ENCODE measurements at places on chromosomes 3 and 15.

GRCh38 chr15:34841262-34841725 lies 45.9 kb upstream of the ACTC1 start:
- no peak for DNase-seq

GRCh38 chr3:197165890-197166289 lies 132.5 kb downstream of the DLG1 start:
- DNase-seq, result no peak

DNA sequence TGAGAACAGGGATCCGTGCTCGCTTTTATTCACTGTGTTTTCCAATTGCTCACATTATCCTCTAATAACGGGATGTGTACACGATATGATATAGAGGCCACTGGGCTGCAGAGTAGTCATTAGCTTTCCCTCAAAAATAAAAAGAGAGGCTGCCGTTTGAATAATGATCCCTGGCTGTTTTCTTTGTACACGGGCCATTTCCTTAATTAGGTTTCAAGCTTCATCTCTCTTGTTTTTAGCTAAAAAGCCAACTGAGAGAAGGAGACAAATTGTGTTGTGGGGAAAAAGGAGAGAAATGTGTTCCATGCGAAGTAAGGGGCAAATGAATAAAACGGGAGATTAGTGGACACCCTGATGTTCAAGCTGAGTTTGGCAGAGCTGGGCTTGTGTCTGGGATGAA lies 174.2 kb downstream of the CACNA2D3 start:
- no peak for DNase-seq

DNA sequence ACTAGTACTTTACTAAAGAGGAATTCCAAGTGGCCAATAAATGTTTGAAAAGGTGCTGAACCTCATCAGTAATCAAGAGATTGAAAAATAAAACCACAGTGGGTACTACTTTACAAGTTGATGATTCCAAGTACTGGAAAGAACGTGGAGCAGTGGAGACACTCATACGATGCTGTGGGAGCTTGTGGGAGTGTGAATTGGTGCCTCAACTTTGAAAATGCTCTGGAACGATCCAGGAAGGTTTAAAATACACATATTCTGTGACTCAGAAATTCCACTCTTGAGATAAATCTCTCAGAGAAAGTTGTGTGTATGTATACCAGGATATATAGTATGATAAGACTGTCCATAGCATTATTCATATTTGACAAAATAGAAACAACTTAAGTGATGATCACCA lies 9.3 kb downstream of the LRCH3 start:
- no peak for DNase-seq

DNA sequence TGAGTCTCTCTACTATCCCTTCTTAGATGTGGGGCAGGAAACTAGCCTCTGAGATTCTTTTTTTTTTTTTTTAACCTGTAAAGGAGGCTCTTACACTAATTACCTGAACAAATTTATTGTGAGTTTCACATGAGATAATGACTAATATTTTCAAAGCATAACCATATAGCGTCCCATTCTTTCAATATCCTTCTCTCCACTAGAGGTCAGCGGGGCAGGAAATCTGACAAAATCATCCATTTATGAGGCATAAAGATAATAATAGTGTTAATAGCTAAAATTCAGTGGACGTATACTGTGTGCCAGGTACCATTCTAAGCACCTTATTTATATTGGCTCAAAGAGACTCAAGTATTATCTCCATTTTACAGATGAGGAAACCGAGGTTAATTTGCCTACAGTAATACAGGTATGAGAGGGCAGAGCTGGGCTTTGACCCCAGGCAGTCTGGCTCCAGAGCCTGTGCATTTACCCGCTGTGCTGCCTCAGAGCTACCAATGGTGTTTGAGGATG lies 16.3 kb upstream of the SMAD6 start:
- no peak for DNase-seq

DNA sequence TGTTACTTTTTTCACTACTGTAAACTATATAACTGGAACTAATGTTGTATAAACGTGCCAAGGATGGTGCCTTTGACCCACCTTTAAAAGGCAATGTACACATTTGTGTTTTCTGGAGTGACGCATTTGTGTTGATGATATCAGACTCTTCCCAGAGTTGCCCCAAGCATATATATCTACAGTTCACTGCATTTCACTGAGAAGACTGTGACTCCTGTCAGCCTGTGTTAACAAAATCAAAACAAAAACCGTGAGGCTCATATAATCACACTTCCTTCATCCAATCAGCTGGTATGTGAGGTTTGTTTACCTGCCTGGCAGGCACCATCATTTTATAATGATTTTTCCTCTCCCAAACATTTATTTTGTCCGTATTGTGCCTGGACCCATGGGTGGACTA lies 117.6 kb upstream of the ROBO1 start:
- DNase-seq, result no peak

DNA sequence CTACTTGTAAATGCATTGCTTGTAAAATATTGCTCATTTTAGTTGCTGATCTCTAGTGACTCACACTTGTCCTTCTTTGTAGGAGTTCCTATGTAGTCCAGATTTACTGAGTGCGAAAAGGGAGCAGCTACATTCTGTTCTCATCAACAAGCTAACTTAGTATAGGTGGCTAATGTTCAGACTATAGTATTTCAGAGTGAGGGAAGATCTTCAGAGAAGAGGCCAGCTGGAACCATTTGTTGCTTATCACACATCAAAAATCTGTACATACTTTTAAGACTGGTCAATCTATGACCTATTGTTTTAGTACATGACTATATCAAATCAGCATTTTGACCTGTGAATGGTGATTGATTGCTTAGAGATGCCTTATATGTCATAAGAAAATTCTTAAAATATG lies 71.3 kb upstream of the THSD4 start:
- no peak for DNase-seq

- DNase-seq, result no peak
Measured at GRCh38 chr15:62068810-62069167, 2.0 kb downstream of the C2CD4A start.

GRCh38 chr3:66475386-66476020 lies 25.3 kb downstream of the LRIG1 start:
- no peak for DNase-seq

DNA sequence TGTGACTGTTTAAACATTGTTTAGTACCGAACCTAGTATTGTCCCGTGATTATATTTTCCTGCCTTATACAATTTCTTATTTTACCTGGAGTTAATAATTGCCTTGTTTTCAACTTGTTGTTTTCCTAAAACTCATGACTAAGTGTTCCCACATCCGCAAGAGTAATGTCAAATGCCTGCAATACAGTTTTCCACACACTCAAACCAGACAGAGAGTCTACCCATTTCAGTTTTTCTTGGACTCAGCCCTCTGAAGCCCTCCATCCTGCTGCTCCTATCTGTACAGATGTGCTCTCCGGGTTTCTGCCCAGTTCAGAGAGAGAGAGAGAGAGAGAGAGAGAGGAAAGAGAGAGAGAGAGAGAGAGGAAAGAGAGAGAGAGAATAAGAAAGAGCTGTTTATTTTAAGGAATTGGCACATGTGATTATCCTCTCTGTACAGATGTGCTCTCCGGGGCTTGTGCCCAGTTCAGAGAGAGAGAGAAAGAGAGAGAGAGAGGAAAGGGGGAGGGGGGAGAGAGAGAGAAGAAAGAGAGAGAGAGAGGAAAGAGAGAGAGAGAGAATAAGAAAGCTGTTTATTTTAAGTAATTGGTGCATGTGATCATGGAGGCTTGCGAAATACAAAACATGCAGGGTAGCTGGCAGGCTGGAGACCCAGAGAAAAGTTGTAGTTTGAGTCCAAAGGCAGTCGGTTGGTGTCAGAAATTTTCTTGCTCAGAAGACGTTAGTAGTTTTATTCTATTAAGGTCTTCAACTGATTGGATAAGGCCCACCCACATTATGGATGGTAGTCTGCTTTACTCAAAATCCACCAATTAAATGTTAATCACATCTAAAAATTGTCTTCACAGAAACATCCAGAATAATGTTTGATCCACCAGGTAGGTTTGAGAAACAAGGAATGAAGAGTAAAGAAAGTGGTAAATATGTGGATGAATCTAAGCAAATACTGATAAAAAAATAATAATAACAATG lies 104.1 kb upstream of the GOLGA8J start:
- DNase-seq, result no peak

DNA sequence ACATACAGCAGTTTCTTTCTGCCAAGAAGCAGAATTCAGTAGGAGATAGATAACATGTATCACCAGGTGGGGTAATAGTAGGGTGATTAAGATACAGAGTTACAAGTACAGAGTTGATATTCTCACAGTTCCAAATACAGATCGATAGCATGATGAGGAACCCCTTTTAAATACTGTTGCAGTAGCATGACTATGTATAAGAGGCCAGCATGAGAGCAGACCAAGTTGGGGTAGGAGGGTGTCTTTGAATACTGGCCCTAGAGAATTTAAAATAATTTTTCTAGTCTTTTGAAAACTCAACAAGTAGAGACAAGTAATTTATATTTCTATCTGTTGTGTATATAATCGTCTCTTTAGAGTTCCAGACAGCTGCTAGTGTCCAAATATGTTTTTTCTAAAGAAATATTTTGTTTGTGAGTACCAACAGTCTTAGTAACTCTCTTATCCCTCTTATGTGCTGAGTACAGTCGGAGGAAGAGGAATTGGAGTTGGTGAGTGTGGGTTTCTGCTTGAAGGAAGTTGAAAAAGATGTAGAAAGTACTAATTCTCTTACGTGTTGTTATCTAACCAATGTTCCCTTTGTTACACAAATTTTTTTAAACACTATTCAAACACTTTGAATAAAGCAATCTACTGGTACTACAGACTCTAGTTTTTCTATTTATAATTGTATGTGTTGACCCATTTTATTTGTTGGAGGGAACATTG lies 30.2 kb downstream of the LYSMD4 start:
- no peak for DNase-seq

GRCh38 chr3:138785951-138786350 lies 48.8 kb downstream of the PIK3CB start:
- no peak for DNase-seq

GRCh38 chr3:194497799-194498575 lies 11.2 kb upstream of the ATP13A3 start:
- DNase-seq, result no peak

- DNase-seq, result no peak
Measured at GRCh38 chr15:58147171-58147611, 9.0 kb downstream of the AQP9 start.

DNA sequence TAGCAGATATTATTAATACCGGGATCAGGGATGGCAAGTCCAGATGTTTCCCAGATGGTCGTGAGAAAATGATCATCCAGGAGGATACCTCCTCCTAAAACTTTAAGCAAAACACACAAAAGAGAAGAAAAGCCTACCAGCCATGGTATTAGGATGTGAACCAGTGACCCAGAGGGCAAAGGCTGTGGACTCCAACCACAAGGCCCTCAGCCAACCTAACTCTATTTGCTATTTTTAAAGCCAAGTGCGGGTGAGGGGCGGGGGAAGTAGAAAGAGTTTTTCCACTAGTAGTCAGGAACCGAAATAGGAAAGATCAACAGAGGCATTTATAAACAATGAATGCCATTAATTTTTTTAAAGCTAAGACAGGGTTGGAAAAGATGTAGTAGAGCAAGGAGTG lies 77.4 kb downstream of the STAC start:
- DNase-seq, result no peak

GRCh38 chr15:77630956-77631744 lies 1.6 kb downstream of the LINGO1 start:
- no peak for DNase-seq

- DNase-seq, result no peak
Measured at GRCh38 chr15:59251001-59251845, 44.6 kb downstream of the LDHAL6B start.

GRCh38 chr15:33218071-33218491 lies 23.6 kb upstream of the FMN1 start:
- DNase-seq, result no peak

DNA sequence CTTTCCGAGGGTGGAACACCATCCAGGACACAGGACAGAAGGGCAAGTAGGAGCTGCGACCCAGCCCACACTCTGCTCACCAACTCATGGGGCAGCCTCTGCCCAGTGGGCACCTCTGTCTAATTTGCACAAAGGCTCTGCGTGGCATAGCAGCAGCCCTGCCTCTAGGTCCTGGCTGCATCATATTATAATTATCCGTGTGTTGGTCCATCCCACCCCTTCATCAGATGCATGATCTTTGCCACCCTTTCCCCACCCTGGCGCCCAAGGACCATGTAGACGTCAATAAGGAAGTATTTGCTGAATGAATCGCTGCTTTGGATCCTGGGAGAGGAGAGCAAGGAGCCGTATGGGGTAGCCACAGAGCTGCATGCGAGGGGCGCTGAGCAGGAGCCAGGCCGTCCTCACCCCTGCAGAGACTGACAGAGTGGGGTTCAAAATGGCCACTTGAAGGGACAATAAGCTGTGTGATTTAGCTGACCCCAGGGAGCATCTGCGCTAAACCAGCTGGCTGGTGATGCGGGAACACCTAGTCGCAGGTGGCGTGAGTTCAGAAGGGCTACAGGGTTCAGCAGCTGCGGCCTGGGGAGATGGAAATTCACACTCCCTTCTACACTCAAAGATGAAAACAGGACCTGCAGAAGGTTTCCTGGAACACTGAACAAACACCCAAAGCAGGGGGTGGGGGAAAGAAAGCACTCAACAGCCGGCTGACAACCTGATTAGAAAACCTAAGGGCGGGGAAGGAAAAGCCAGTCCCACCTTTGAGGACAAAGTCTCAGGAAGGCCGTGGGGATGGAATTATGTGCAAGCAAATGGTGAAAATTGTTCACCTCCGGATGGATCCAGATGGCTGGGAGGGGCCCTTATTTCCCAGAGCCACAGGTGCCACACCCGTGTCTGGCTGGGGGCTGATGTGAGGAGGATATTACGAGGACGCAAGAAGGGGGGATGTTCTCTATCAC lies 6.4 kb downstream of the MGLL start:
- DNase-seq, result no peak

DNA sequence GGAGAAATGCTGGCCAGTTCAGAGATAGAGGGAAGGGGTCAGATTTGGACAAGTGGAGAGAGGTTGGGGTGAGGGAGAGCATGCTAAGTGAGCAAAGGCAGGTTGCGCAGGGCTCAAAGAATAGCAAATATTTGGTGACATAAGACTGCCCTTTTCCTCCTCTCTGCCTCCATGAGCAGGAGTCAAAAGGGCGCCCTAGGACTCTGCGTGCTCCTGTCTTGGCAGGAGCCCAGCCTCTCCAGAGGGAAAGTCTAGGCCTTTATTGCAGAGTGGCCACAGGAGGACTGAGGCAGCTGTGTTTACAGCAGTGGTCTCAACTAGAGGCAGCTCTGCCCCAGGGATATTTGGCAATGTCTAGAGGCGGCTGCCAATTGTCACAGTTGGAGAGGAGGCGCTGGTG lies 165.6 kb downstream of the FAM43A start:
- no peak for DNase-seq

GRCh38 chr15:90552162-90552928 lies 22.6 kb downstream of the CRTC3 start:
- DNase-seq, result no peak

DNA sequence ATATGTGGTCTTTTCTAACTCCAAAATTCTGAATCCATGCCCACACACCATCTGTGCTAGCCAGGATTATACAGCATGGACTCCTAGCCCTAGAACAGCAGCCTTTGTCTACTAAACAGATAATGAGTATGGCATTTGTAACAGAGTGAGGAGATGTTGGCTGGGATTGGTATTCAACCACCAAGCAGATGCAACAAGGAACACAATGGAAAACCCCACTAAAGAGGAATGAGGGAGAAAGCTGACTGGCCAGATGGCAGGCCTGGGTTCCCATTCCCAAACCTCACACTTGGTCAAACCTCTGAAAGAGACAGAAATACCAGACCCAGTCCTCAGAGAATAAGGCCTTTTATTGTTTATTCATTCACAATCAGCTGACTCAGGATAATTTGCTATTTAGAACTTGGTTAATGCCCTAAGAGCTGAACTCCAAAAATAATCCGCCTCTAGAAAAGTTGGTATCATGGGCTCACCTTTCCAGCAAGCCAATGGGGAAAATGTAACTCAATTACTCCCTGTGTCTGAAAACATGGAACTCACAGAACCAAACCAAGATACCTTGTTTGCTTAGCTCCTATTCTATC lies 145.6 kb downstream of the LRRC3B start:
- no peak for DNase-seq

All from activated CD4-positive, CD25-positive, alpha-beta regulatory T cell (primary cell).